ENCODE measurements at places on chromosomes 16 and 17.
A peak's percentile ranks its signal among the peaks of the same experiment; 100 is the strongest.

DNA sequence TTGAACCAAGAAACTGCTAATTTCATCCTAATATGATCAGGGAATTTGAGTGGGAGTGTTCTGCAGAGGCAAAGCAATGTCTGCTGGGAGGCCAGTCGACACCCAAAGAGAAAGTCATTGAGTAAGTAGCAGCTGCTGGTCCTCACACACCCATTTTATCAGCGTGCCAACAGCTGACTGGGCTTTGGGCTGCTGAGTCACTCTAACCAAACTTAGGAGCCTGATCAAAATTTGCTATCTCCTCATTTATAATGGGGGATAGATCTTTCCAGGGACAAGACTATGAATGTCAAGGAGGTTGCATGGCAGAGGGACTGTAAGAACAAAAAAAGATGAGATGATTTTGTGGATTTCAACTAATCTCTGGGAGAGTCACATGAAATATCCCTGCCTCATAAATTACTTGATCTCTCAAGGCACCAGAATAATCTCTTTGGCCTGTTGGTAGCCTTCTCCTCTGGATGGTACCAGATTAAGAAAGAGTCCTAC, 32.9 kb downstream of the CPSF4L start:
- peak; percentile 82 for DNase-seq

DNA sequence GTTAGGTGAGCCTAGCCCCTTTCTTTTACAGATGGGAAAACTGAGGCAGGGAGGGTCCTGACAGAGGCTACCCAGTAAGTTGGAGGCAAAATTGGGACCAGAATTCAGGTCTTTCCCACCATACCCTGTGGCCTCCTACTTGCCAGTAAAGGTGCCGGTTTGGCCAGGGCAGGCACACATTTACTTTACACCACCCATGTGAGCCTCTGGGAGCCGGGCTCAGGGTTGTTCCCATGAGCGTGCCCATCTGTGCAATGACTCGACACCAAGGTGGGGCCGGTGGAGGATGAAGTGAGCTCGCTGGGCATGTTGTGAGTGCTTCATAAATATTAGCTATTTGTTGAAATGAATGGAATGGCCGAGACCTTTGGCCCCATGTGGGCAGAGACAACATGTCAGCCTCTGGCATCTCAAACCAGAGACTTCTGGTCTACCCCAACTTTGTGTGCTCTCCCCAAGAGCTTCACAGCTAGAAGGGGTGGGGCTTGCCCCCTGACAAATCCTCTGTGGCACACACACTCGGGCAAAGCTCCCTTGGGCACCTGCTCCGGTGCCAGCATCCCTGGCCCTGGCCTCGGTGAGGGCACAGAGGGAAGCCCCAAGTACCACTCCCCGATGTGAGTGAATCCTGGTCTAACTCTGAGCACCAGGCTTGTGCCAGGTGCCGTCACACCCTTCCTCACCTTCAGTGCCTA, 60.1 kb downstream of the SRCIN1 start:
- DNase-seq: no peak

GRCh38 chr16:50269061-50269705, 2.8 kb downstream of the ADCY7 start:
- DNase-seq: no peak

DNA sequence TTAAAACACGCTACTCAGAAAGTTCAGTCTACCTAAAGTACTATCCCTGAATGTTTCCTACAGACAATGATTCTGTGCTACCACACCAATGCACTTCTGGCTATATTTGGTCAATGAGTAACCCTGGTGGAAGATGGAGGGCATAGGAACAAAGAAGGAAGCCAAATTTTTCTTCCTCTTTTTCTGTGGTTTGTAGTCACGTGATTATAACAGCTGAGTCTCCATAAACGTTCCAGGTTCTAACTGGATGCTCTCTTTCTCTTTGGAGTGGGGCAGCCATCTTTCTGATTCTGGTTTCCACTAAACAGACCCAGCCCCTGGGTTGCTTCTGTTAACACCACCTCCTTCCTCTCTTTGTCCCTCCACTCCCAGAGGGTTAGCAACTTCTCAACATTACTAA, 274.9 kb downstream of the CDH11 start:
- DNase-seq: no peak

DNA sequence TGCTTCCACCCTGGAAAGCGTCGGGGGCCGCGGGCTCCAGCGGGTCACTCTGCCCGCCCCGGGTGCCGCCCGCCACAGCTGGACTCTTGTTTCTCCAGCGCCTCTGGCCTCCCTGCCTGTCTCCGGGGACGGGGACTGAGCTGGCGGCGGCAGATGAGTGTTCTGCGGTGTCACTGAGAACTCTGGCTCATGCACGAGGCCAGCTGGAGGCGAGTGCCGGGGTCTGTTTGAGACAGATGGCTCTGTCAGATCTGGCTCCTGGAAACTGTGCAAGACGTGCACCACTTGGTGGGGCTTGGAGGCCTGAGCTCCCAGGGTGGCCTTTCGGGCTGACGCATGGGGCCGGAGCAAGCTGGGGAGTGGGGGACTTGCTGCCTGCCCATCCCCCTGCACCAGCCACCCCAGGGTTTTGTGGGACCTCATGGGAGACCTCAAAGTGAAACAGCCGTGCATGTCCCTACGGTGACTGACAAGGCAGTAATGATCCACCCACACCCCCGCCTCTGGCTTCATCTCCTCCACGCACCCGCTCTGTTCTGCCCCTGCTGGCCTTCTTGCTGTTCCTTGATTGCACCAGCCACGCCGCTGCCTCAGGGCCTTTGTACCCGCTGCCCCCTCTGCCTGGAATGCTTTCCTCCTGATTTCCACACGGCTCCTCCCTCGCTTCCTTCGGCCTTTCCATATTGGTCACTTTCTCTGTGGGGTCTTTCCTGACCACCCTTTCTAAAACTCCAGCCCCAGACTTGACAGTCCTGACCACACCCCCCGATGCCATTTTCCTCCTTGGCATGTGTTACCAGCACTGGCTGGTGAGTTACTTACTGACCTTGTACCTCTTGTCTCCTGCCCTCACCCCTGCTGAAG, 174.9 kb upstream of the CIBAR2 start:
- DNase-seq: peak; percentile 39

GRCh38 chr17:6084311-6085161, 14.4 kb downstream of the WSCD1 start:
- DNase-seq: no peak

DNA sequence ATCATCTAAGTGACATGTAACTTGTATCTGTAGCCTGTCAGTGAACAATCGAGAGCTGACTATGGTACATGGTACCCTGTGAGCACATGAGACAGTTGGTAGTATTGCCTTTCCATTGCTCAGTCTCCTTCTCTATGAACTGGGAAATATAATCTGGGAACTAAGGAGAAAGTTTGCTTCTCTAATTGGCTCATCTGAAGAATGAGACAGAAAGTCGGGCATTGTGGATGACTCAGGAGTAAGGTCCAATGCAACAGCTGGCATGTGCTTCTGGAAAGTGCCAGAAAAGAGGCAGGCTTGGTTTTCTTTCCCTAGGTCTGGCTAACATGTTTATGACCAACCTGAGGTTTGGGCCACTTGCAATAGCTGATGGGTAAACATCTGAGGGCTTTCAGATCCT, 51.9 kb downstream of the ZZEF1 start:
- DNase-seq: peak; percentile 11

Data from astrocyte (in vitro differentiated cells and primary cell).